Epithelial cell of proximal tubule (primary cell): ENCODE measurements at places on chromosomes 2 and 18. TPM values are rescaled to one million over a fixed set of nuclear protein-coding genes. Genes with fewer than 3 reads are reported as not detected.

DNA sequence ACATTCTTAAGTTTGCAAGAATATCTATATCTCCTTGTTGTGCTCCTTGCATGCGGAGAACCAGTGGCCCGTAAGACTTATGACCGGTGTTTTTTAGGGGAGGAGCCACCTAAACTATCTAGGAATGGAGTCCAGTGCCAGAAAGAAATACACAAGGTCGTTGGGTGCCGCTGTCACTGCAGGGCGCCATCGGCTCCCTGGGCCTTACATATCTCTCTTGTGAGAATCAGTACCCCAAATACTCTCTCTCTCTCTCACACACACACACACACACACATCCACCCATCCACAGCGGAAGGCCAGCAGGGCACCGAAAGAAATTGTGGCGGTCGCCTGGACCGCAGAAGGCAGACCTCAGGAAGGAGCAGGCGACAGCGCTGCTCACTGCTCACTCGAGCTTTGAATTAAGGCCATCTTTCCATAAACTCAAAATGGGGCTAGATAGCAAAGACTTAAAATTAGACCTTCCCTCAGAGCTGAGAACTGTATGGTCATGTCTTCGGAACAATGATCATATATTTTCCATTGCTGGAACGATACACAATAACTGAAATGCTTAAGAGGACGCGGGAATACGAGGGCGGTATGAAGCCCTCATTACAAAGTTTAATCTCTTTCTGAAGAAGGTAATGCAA, 10.4 kb downstream of the NR4A2 start:
- no peak for DNase-seq

DNA sequence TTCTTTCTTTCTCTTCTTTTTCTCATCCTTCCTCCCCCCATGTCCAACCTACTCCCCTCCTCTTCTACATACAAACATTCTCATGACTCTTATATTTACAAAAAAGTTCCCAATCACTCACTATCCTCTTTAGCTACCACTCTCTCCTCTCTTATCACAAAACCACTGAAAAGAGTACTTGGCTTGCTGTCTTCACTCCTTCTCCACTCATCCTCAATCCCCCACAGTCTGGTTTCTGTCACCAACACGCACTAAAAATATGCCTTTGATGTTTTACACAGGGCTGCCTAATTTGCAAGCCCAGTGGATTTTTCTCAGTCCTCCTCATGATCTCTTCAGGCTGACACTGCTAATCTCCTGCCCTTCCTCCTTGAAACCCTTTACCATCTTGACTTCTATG, 159.5 kb downstream of the TNS1 start:
- DNase-seq: no peak

Gene DSG4
- not detected in 2 replicates for total RNA-seq

Gene CCL20
- 1.0 and 1.2 TPM in 2 replicates for total RNA-seq

- DNase-seq: no peak
These were observed 458.3 kb upstream of the SYT4 start for GRCh38 chr18:43735570-43735969.

DNA sequence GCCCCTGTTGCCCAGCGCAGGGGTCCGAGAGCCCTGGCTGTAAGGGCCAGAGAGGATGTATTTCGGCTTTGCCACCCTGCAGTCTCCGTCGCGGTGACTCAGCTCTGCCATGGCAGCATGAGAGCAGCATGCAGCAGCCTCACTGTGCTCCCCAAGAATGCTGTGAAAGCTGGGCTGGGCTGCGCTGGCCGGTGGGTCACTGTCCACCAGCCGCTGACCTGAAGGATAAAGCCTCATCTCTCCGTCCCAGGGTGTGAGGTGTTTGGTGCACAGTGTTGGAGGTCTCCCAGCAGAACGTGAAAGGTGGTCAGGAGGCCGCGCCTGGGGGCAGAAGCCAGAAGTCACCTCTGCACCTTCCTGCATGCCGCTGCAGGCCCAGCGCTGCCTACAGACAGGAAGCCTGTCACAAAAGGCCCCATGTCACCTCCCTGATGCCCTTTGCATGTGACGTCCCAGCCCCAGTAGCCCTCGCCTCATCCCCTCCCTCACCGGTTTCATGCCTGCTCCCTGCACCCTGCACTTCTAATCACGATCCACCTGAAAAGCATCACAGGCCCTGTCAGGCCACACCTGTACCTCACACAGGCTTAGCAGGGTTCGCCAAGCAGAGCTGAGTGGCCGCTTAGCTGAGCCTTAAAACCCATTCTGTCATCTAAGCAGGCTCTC, 342.1 kb downstream of the EIPR1 start:
- DNase-seq: no peak

DNA sequence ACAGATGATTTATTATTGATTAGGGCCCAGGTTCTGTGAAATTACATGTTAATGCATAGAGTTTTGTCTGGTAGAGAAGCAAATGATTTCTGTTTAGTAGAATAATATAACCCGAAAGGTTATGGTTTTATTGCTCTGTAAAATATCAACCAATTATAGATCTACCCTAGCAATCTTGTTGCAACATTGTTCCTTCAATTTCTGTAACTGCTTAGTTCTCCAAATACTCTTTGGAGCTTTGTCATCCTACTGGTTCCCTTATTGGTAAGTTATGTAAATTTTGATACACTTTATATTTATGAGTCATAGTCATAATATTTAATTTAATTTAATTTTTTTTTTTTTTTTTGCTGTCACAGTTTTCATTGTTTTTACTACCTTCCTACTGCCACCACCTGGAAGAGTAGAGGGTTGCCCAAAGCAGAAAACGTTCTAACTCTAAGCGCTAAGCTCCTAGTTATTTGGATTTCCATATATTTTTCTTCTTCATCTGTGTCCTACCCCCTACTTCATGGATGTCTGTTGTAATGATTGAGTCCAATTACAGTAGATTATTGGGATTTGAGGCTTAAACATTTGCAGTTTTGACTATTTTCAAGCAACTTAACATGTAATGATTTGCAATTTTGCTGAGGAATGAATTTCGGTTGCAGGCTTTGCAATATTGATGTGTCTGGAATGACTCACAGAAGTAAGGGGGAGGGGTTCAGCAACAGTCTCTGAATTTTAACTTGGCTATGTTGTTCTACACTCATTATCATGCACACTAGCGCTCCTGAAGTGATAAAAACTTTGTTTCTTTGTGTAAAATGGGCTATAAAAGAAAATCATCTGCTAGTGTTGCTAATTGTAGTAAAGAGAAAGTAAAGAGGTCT, 51.1 kb downstream of the NABP1 start:
- DNase-seq: no peak

GRCh38 chr2:222946700-222947287, 86.0 kb downstream of the ACSL3 start:
- DNase-seq: no peak

DNA sequence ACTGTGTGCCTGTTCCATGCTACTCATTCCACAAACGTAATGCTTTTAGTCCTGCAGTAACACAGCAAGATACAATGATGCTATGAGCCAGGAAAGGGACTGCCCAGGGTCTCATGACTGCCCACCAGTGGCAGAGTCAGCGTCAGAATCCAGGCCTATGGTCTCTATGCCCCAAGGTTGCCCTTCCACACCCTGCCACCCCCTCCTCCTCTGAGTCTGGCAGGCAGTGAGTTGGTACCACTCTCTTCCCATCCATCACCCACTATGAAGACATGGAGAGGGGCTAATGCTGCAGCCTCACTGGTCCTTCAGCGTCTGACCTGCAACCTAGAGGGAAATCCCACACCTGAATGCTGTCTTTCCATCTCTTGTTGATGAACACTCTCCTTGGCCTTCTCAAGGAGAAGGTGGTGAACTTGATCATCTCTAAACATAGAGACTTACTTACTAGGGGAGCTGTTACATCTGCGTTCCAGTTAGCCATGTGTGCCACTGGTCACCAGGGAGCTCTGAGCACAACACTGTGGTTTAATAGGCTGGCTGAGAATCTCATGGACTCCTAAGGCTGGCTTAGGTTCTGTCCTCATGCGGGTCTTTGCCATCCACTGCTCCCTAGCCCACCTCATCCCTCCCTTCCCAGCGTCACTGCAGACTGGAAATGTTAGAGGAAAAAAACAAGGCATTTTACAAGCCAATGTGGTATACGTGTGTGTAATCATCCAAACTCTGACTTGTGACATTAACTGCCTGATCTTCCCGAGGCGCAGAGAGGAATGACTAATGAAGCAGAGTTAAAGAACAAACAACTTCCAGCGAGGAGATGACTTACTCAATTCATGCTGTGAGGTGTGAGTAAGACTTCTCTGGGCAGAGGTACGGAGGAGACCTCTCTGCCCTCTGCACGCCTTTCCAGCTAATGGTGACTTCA, 28.8 kb downstream of the STEAP3 start:
- peak; percentile 90 for DNase-seq

Gene SERPINB11
- total RNA-seq: not detected in 2 replicates

Gene RAB6C
- total RNA-seq: 0.07 TPM in 1 of 2 replicates, not detected in the other

Gene ITGAV
- total RNA-seq: 98.8 and 135 TPM in 2 replicates

- no peak for DNase-seq
These were observed 932.3 kb upstream of the ACVR2A start for GRCh38 chr2:146912536-146912935.

DNA sequence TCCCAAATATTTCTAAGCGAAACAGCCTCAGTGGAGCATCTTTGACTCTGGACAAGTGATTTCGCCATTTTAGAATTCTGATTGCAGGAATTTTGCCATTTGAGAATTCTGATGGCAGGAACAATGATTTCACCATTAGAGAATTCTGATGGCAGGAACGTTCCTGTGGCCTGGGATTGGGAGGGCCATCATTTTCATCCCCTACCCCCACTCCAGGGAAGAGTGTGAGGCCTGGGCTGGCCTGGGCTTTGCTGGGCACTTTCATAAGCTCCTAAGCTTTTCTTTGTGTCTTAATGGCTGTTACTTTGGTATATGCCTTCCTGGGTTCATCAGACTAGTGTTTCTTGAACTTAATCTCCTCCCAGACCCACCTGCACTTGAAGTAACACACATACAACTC, 129.3 kb upstream of the EPAS1 start:
- no peak for DNase-seq

DNA sequence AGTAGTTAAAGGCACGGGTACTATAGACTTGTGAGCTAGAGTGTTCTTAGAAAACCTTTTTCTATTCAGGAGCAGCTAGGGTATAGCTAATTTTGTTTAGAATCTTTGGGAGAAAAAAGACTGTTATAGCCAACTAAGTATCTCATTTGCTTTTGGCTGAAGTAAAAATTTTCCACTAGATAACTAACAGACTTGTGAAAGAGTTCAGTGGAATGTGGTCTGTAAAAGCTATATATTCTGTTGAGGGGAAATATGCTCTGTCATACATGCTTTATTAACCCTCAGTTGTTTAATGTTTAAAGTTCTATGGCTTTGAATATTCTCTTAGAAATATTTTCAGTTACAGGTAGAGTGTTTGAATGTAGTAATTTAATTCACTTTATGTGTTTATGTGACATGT, 49.7 kb downstream of the RIF1 start:
- DNase-seq: no peak

DNA sequence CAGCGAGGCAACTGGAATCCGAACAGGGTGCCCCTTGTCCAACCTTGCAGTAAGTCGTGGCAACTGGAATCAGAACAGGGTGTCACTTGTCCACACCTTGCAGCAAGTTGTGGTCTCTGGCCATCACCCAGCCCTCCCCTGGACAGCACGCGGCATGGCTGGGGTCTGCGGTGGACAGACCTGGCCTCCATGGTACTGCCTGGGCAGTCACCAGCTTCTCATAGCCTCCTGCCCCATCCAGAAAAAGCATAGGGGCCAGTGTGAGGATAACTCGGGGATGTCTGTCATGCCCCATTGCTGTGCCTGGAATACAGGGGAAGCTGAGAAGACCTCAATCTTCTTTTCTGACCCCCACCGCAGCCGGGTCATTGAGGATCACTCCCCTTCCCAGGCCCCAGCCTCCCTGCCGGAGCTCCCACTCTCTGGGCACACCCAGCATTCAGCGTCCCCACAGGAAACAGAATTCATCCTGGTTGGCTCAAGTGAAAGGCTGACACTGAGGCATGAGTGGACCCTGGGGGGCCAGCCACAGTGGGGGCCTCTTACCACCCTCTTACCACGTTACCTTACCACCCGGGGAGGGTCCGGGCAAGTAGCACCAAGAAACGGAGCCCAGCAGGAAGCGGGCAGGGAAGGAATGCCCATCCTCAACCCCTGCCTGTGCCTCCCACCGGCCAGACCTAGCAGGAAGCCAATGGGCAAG, 68.0 kb upstream of the RAB6C start:
- DNase-seq: no peak

DNA sequence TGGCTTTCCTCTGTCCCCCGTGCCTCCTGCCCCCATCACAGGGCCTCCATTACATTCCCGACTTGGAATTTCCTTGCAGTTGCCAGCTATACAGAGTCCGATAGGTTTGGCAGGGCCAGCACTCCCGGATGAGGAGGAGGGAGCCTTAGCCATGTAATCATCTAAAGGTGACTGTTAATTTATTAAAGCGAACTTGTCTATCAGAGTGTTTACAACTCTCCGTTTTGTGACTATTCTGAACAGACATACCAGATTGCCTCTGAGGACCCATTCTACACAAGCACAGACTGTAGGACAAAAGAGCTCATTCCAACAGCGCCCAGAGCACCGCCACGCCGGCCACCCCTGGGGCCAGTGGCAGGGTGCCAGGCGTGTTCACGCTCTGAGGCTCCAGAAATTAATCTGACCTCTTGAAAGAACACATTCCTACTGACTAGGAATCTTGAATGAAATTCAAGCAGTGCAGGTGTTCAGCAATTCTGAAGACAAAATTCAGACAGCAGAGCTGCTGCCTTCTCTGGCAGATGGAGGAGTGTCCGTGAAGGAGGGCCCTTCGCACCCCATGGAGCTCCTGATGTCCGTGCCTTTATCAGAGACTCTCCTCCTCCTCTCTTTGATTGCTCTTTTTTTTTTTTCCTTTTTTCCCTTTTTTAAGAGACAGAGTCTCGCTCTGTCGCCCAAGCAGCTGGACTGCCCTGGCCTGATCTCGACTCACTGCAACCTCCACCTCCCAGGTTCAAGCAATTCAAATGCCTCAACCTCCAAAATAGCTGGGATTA, 58.1 kb upstream of the RALBP1 start:
- peak; percentile 69 for DNase-seq

Gene SLC16A14
- total RNA-seq: 1.0 and 1.1 TPM in 2 replicates

- no peak for DNase-seq
These were observed 221.5 kb upstream of the ACVR2A start for GRCh38 chr2:147623328-147623727.

DNA sequence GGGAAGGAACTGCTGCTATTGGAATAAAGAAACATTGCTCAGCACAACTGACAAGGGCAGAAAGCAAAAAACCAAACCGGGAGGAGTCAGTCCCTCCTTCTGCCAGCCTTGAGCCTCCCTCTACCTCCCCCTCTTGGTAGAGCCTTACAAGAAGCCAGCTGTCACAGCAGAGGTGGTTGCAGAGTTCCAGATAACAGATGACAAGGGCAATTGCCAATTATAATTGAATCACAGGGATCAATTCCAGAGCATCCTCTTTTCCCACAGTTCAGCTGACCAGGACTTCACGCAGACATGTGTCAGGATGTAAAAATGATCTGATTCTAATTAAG, 548.2 kb upstream of the LRRTM1 start:
- no peak for DNase-seq

GRCh38 chr2:37857575-37858399, 67.3 kb upstream of the RMDN2 start:
- no peak for DNase-seq
